ENCODE measurements at places on chromosomes 4 and X. TPM values are rescaled to one million over a fixed set of nuclear protein-coding genes. Genes with fewer than 3 reads are reported as not detected.

The AMBN gene
- not detected for polyA plus RNA-seq

The FAM149A gene
- polyA plus RNA-seq, result 5.8 TPM

The SPANXD gene
- not detected for polyA plus RNA-seq

The PCDH19 gene
- polyA plus RNA-seq, result 3.8 TPM

The KCNE5 gene
- 61.0 TPM for polyA plus RNA-seq

The ATP1B4 gene
- 325 TPM for polyA plus RNA-seq

The DTHD1 gene
- polyA plus RNA-seq, result not detected

The NUP62CL gene
- polyA plus RNA-seq, result 0.90 TPM

The PIR gene
- polyA plus RNA-seq, result 2.3 TPM

The NLGN4X gene
- polyA plus RNA-seq, result 2.0 TPM

The KLB gene
- 0.09 TPM for polyA plus RNA-seq

The CLNK gene
- 0.34 TPM for polyA plus RNA-seq

The KCNIP4 gene
- polyA plus RNA-seq, result 0.97 TPM

The GALNTL6 gene
- 0.47 TPM for polyA plus RNA-seq

The ASB11 gene
- polyA plus RNA-seq, result 12.2 TPM

The MAGEA12 gene
- polyA plus RNA-seq, result not detected

The PPP2R2C gene
- polyA plus RNA-seq, result 0.13 TPM

The LDB2 gene
- polyA plus RNA-seq, result 36.6 TPM

The SULT1E1 gene
- 23.6 TPM for polyA plus RNA-seq

The FAM9C gene
- 0.28 TPM for polyA plus RNA-seq

Data from forelimb muscle (tissue), 1 donor.